HepG2 (cell line): ENCODE measurements at places on chromosomes 5 and 9.

GRCh38 chr5:67299231-67299735 lies 102.7 kb upstream of the CD180 start:
- no peak for DNase-seq

GRCh38 chr9:96858018-96858573 lies 3.8 kb upstream of the ZNF782 start:
- peak; percentile 72 for DNase-seq

- DNase-seq, result no peak
Measured at GRCh38 chr9:85516976-85517637, 224.6 kb downstream of the AGTPBP1 start.

GRCh38 chr9:98318834-98319478 lies 63.5 kb upstream of the TBC1D2 start:
- no peak for DNase-seq

DNA sequence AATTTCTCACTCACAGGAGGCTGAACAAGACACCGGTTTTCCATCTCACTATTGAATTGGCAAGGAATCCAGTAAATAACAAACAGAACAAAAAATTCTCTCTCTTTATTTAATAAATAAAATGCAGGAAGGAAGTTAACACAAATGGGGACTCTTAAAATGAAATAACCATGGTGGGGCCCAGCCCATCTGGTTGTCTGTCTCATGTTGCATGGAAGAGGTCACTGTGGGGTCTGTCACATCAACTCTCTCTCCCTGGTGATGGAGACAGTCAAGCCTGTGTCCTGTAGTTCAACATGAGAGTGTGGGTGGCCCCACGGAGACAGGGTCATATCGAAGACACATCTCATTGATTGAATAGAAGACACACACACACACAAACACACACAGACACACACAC lies 297.7 kb downstream of the IRX2 start:
- DNase-seq, result no peak

GRCh38 chr9:84998639-84999038 lies 329.1 kb downstream of the NTRK2 start:
- DNase-seq, result no peak

DNA sequence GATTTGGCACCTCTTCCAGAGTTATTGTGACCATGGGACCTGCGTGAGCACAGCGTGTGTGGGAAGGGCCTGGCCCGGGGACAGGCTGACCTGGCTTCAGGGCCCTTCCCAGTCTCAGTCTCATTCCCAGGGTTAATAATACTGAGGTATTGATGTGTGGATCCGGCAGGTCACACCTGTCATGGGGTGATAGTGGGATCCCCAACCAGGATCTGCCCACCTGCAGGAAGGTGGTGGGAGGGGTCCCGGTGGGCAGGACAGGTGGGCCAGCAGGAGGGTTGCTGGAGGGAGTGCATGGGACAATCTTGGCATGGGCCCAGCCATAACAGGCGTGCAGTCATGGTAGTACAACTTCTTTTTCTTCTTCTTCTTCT lies 55.4 kb downstream of the COL15A1 start:
- DNase-seq, result no peak
